Hematopoietic multipotent progenitor cell treated with erythropoietin and hydrocortisone succinate and interleukin-3 and kit ligand, for 6 days (in vitro differentiated cells): ENCODE measurements at places on chromosomes 7 and 10.

- peak; percentile 17 for DNase-seq
Measured at GRCh38 chr10:6230315-6230714, 27.6 kb downstream of the PFKFB3 start.

- DNase-seq = no peak
Measured at GRCh38 chr10:29083096-29083495, 205.8 kb upstream of the LYZL1 start.

DNA sequence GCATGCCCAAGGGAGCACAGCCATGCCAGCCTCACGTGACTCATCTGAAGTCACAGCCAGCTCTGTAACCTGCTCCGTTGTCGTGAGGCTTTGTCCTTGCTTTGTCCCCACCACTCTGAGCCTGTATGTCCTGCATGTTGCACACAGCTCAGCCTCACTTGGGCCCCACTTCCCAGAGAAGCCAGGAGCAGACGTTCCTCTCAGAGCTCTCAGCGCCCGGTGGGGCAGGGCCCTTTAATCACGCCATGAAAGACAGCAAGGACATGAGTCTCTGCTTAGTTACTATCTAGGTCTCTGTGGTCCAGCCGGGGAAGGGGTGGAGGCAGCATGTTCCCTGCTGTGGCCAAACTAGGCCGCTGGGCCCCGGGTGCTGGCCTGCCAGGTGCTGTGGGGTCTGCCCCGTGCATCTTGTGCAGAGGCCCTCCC, 127.4 kb upstream of the FAM20C start:
- no peak for DNase-seq

- DNase-seq = peak; percentile 8
Measured at GRCh38 chr7:66877577-66878300, 43.3 kb upstream of the TMEM248 start.

DNA sequence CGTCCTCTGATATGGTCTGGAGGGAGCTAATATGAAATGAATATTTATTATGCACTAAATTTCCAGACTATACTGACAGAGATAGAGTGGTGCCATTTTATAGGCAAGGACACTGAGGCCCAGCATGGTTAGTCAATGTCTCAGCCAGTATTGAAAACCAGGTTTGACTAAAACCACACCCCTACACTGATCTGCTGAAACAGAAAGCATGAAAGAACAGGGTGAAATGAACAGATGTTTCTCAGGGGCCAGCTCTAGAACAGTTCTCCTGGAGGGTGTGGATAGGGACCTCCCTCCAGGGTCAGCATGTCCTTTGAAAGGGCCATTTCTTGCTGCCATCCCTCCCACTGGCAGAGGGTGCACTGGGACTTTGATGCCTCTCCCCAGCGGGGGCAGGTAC, 700.5 kb downstream of the GRID1 start:
- no peak for DNase-seq

- DNase-seq = no peak
Measured at GRCh38 chr7:158238616-158239289, 348.9 kb downstream of the PTPRN2 start.

- DNase-seq = no peak
Measured at GRCh38 chr7:106915873-106916272, 50.8 kb downstream of the PIK3CG start.

DNA sequence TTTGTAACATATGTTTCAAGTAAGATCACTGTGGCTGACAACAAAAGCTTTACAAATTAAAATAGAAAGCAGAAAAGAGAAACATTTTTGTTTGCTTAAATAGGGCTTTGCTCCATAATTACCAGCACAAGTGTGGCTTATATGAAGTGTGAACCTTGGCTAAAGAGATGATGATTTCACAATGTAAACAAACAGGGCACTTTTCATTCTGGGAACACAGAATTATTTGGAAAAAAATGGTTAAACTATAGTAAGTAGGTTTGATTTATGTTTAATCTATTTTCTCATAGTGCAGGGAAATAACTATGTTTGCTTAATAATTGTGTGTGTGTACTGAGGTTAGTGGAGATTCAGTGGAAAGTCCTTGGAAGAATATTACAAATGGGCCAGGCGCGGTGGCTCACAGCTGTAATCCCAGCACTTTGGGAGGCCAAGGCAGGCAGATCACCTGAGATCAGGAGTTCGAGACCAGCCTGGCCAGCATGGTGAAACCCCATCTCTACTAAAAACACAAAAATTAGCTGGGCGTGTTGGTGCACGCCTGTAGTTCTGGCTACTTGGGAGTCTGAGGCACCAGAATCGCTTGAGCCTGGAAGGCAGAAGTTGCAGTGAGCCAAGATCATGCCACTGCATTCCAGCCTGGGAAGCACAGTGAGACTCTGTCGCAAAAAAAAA, 19.1 kb upstream of the OTUD1 start:
- DNase-seq = no peak

GRCh38 chr7:5396542-5396941, 27.1 kb downstream of the TNRC18 start:
- peak; percentile 86 for DNase-seq

GRCh38 chr10:32378363-32379317, 31.7 kb upstream of the EPC1 start:
- DNase-seq = peak; percentile 98

GRCh38 chr7:486216-486743, 33.4 kb downstream of the PDGFA start:
- no peak for DNase-seq

DNA sequence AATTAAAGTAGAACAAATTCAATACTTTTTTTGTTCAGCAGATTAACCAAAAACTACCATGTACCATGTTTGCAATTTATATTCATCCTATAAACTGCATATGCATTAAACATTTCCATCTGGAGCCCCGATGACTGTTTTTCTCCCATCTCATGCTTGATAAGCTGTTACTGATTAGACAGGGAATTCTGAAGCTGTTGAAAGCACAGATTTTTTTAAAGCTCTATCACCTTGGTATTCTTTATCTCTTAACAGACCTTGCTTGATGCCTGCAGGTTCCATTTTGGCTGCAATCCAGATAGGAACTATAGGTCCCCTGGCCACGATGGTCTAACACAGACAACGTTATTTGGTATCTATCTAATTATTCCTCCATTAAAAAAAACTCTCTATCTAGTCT, 961.7 kb downstream of the CNTNAP2 start:
- no peak for DNase-seq
